Astrocyte of the hippocampus (primary cell): ENCODE measurements at places on chromosomes 7 and 10.

GRCh38 chr7:26140380-26140779 is 11.6 kb upstream of the NFE2L3 start:
- DNase-seq = no peak

GRCh38 chr7:23618241-23618640 is 21.1 kb downstream of the CCDC126 start:
- no peak for DNase-seq

GRCh38 chr10:31866118-31866670 is 62.4 kb downstream of the ARHGAP12 start:
- no peak for DNase-seq

DNA sequence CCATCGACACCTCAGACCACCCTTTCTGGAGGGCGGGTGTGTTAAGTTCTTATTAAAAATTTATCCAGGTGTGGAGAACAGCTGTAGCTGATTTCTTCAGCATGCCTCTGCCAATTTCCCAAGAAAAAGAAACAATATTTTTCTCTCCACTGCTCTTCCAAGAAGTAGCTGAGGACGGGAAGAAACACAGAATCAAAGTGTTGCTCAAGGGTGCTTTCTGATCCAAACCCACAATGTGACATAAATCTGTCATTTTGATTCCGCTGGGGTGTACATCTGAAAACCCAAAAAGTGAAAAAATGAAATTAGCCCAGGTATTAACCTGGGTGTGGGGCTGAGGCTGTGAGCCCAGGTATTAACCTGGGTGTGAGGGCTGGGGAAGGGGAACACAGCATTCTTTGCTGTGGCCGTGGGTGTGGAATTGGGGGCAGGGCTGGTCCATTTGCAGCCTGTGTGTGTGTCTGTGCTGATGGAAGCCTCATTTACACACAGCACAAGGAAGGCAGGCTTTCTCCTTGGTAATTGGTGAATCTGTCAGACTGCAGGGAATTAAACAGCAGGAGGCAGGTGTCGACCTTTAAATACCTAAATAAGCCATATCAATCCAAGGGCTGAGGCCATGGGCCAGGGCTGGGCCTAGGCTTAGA is 48.4 kb upstream of the CCDC3 start:
- DNase-seq = no peak

DNA sequence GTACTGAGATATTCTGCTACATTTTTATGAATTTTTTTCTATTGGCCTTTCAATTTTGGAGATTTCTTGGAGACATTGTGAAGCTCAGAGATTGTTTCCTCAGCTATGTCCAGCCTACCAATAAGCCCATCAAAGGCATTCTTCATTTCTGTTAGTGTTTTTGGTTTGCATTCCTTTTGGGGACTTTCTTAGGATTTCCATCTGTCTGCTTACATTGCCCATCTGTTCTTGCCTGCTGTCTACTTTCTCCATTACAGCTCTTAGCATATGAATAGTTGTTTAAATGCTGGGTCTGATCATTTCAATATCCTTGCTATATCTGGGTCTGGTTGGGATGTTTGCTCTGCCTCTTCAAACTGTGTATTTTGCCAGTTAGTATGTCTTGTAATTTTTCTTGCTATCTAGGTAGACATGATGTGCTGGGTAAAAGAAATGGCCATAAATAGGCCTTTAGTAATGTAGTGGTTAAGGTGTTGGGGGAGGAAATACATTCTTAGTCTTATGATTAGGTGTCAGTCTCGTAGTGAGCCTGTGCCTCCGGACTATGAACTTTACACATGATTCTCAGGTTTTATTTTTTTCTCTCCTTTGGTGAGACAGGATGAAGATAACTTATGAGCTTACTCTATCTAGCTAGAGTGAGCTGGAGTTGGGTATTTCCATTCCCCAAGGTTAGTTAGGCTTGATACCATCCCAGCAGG is 32.6 kb upstream of the NME8 start:
- DNase-seq = no peak

DNA sequence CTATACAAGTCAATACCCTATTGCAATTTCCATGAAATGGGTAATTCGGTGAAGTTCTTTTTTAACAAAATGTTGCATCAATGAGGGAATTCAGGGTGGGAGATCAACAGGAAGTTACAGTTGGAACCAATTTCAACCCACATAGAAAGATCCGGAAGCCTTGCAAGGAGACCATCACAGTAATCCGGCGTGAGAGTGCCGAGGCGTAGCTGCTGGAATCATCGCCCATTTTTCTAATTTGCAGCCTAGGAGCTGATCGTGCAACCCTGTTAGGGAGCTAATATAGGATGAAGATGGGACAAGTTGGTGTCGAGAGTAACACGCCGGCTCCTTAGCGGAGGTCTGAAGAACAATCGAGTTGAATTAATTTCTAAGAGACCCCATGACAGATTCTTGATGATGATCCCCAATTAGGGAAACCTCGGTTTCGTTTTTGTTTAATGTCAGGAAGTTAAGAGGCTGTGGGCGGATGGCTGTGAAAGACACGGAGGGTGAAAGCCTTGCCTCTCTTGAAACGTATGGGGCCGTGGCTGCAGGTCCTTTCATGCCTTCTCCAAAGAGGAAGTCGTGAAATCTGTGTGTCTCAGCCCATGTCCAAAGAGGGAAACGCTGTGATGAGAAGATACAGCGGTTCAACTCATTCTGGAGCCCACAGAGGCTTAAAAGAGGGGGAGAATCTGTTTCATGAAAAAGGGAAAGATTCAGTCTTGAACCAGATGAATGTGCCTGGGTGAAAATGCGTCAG is 51.2 kb upstream of the CARD11 start:
- no peak for DNase-seq

- peak; percentile 35 for DNase-seq
These were observed 32.2 kb upstream of the ITGB8 start for GRCh38 chr7:20298486-20298901.

GRCh38 chr7:761101-761500 is 34.0 kb upstream of the PRKAR1B start:
- DNase-seq = no peak
